ENCODE measurements at places on chromosomes 5 and 9. TPM values are rescaled to one million over a fixed set of nuclear protein-coding genes. Genes with fewer than 3 reads are reported as not detected.

DNA sequence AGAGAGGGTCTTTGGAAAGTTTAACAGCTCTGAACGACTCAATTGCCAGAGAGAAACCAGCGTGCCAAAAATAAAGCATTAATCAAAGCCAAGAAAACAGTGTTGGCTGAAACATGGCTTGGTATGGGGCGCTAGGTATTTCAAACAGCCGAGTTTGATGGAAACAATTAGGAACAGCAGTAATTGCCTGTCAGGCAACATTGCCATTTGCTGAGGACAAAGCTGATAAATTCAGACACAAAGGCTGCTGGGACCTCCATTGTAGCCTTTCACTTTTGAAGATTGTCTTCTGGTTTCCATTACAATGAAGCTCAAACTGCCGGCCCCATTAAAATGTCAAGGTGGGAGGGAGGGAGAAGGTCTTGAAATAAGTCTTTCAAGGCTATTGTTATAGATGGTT lies 125.4 kb upstream of the SPDL1 start:
- no peaks in the 10 kb centered on the region for H3K36me3 ChIP-seq
- no peak overlapping the region for H3K27ac ChIP-seq
- DNase-seq, result no peak

DNA sequence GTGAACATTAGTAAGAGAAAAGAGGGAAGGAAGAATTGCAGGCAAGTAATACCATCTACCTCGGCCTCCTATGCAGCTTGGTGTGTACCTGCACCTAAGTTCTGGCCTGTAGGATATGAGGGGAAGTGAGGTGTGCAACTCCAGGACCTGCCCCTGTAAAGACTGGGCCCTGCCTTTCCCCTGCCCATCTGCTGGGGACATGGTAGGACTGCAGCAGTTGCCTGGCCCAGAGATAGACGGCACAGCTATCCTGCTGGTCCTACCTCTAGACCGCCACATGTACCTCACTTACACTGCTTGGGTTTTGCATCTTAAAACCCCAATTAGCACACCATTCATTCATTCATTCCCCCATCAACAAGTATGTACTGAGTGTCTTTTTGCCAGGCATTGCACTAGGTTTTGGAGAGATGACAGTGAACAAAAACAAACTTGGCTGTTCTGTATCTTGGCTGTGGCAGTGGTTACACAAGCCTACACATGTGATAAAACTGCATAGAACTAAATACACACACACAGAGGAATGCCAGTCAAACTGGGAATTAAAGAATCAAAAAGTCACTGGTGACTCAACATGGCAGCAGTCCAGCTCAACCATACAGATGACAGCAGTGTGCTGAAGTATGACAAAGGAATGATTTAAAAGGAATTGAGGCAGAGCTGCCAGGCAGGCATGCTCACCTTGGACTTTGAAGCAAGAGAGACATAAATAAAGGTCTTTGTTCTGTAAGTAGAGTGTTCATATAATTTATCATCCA lies 23.3 kb upstream of the MGAT1 start:
- H3K4me3 ChIP-seq, result no peak overlapping the region
- no peaks in the 10 kb centered on the region for H3K27me3 ChIP-seq
- no peak overlapping the region for H3K27ac ChIP-seq
- H3K4me1 ChIP-seq, result peaks cover 22% of the 10 kb centered on the region

FAM169A gene
- total RNA-seq, result 3.9 TPM

GRCh38 chr5:44294516-44294915 lies 94.7 kb downstream of the FGF10 start:
- H3K4me3 ChIP-seq, result no peak overlapping the region
- no peak overlapping the region for H3K27ac ChIP-seq
- no peaks in the 10 kb centered on the region for H3K36me3 ChIP-seq
- no peaks in the 10 kb centered on the region for H3K27me3 ChIP-seq

LAMC3 gene
- total RNA-seq, result 0.38 TPM

SHOC1 gene
- total RNA-seq, result not detected

GRCh38 chr5:41707853-41708603 lies 162.2 kb downstream of the OXCT1 start:
- no peaks in the 10 kb centered on the region for H3K4me1 ChIP-seq
- no peak for DNase-seq
- H3K27ac ChIP-seq, result no peak overlapping the region
- H3K27me3 ChIP-seq, result no peaks in the 10 kb centered on the region

GRCh38 chr5:174665347-174665746 lies 59.0 kb upstream of the MSX2 start:
- no peaks in the 10 kb centered on the region for H3K36me3 ChIP-seq
- H3K4me3 ChIP-seq, result no peak overlapping the region
- no peaks in the 10 kb centered on the region for H3K4me1 ChIP-seq
- peaks cover 87% of the 10 kb centered on the region for H3K27me3 ChIP-seq
- DNase-seq, result no peak
- no peak overlapping the region for H3K27ac ChIP-seq

DNA sequence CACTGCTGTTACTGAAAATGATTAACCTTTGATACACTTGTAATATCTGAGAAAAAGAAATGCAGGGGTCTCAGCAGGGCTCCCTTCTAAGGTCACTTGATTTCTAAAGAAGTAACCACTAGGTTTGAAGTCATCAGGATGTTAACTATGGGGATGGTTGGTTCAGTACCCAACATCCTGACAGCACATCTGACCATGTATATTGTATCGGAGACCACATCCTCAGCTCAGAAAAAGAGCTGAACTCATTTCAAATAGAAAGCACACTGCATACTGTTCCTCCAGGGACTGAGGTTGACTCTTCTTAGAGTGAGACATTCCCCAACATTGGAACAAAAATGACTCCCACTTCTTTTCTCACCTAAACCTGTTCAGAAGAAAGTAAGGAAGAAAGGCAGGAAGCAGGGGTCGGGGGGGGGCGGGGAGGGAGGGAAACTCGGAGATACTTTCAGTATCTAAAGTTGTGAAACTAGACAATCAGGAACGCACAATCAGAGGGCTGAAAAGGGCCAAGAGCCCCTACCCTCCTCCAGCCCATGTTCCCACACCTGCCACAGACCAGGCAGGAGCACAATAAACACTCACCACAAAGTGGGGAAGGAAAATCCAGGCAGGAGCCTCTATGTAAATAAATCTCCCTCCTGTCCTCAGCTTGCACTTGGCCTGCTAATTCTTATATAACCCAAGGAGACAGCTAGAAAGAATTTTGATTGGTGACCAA lies 730 bp upstream of the GZMA start:
- no peak for DNase-seq
- no peak overlapping the region for H3K27ac ChIP-seq
- H3K4me3 ChIP-seq, result no peak overlapping the region
- peaks cover 23% of the 10 kb centered on the region for H3K27me3 ChIP-seq
- no peaks in the 10 kb centered on the region for H3K36me3 ChIP-seq
- no peaks in the 10 kb centered on the region for H3K4me1 ChIP-seq

DNA sequence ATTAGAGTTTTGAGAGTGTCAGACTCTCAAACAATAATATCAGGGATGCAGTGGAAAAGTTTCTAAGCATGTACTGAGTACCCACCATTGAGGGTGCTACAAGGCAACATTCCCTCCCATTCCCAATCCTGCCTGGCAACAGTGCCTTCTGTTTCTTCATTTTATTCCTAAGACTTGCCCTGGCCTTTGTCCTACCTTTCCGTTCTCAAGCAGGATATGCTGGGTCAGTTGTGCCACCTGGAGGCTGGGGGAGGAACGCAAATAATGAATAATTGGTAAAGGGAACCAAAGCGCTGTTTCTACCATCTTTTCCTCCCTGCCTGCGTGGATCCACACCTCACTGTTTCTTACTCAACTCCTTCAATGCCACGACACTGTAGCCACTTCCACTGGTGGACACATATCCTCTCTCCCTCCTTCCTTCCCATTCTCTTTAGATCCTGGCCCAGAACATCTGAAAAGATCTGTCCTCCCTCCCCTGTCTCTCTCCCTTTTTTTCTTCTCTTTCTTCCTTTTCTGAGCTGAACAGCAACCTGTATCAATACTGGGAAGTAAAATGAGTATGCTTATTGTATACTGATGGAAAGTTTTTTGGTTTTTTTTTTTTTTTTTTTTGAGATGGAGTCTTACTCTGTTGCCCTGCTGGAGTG lies 149.5 kb downstream of the C9orf152 start:
- peak overlapping the region; percentile 8 for H3K27ac ChIP-seq
- peaks cover 7% of the 10 kb centered on the region for H3K4me1 ChIP-seq
- no peak overlapping the region for H3K4me3 ChIP-seq

GRCh38 chr9:89536600-89536999 lies 38.7 kb upstream of the SEMA4D start:
- H3K27me3 ChIP-seq, result no peaks in the 10 kb centered on the region
- no peak overlapping the region for H3K27ac ChIP-seq
- no peaks in the 10 kb centered on the region for H3K4me1 ChIP-seq
- no peak for DNase-seq

ANKRD18A gene
- total RNA-seq, result 4.9 TPM

GRCh38 chr5:151202381-151203139 lies 21.3 kb downstream of the CCDC69 start:
- no peak for DNase-seq
- H3K4me3 ChIP-seq, result no peak overlapping the region
- H3K27me3 ChIP-seq, result no peaks in the 10 kb centered on the region
- no peaks in the 10 kb centered on the region for H3K36me3 ChIP-seq
- no peak overlapping the region for H3K27ac ChIP-seq

- H3K27me3 ChIP-seq, result no peaks in the 10 kb centered on the region
- DNase-seq, result no peak
These were observed 10.8 kb downstream of the CETN3 start for GRCh38 chr5:90398726-90399125.

GRCh38 chr5:177003649-177004048 lies 2.9 kb downstream of the UIMC1 start:
- DNase-seq, result no peak
- no peaks in the 10 kb centered on the region for H3K27me3 ChIP-seq
- peaks cover 11% of the 10 kb centered on the region for H3K4me1 ChIP-seq
- H3K4me3 ChIP-seq, result no peak overlapping the region
- no peaks in the 10 kb centered on the region for H3K36me3 ChIP-seq
- H3K27ac ChIP-seq, result no peak overlapping the region

GRCh38 chr9:68742333-68742730 lies 37.3 kb downstream of the PIP5K1B start:
- DNase-seq, result no peak
- no peaks in the 10 kb centered on the region for H3K36me3 ChIP-seq
- no peak overlapping the region for H3K27ac ChIP-seq
- H3K27me3 ChIP-seq, result peaks cover 6% of the 10 kb centered on the region
- H3K4me1 ChIP-seq, result peaks cover 22% of the 10 kb centered on the region
- H3K4me3 ChIP-seq, result no peak overlapping the region

PBX3 gene
- 12.0 TPM for total RNA-seq

DNA sequence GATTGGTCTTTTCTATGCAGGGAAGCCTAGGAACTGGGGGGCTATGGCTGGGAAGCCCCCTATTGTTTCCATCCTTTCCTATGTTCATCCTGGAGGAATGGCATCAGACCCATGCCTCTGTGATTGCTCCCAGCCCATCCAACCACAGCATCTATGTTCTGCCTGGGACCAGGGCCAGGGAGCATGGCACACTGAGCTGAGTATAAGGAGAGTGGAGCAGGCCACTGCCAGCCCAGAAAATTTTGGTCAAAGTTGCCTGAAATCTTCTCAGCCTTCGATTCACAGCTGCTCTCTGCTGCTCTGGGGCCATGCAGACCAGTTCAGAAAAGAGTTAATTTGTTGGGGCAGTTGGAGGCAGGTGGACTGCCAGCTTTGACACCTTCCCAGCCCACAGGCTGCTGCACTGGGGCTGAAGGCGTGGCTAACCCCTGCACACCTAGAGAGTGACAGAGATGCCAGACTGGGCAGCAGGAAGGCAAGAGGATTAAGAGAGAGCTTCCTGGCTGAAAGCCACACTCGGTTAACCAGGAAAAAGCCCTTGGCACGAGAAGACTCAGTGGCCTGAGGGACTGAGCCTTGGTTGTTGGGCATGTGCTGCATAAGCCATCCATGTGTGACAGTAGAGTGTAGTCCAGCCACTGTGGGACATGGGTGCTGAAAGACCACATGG lies 12.1 kb downstream of the TGFBI start:
- H3K27ac ChIP-seq, result no peak overlapping the region
- H3K36me3 ChIP-seq, result no peaks in the 10 kb centered on the region
- DNase-seq, result peak; percentile 70
- H3K27me3 ChIP-seq, result no peaks in the 10 kb centered on the region
- no peak overlapping the region for H3K4me3 ChIP-seq

GRCh38 chr9:38153910-38154291 lies 84.9 kb upstream of the SHB start:
- H3K36me3 ChIP-seq, result no peaks in the 10 kb centered on the region
- no peak for DNase-seq
- H3K4me3 ChIP-seq, result no peak overlapping the region
- H3K27me3 ChIP-seq, result no peaks in the 10 kb centered on the region
- no peak overlapping the region for H3K27ac ChIP-seq

HNRNPH1 gene
- 626 TPM for total RNA-seq

DNA sequence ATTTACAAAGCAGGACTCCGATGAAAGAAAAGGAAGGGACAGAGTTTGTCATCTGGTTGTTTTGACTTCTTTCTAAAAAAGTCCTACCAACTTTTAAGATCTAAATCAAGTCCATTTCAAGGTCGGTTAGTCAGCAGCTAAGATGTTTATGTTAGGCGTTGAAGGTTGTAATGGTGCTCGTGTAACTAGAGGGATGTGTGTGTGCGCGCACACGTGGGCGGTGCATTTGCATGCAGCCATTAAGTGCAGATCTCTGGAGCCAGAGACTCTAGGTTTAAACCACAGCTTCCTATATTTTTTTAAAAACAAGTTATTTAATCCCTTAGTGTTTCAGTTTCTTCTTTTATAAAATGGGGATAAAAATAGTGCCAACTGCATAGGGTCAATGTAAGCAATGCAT lies 77.0 kb upstream of the SMIM32 start:
- no peaks in the 10 kb centered on the region for H3K36me3 ChIP-seq
- H3K4me3 ChIP-seq, result no peak overlapping the region
- no peak overlapping the region for H3K27ac ChIP-seq
- no peak for DNase-seq
- peaks cover 9% of the 10 kb centered on the region for H3K27me3 ChIP-seq

GRCh38 chr9:22030101-22030598 lies 21.0 kb upstream of the CDKN2B start:
- H3K27me3 ChIP-seq, result no peaks in the 10 kb centered on the region
- H3K4me3 ChIP-seq, result 0 out of 2 replicates have a peak overlapping the region, but pooled peaks have one; percentile 11
- H3K36me3 ChIP-seq, result peaks cover 5% of the 10 kb centered on the region
- peaks cover 15% of the 10 kb centered on the region for H3K4me1 ChIP-seq
- peak; percentile 81 for DNase-seq

- DNase-seq, result no peak
- no peaks in the 10 kb centered on the region for H3K36me3 ChIP-seq
- no peak overlapping the region for H3K4me3 ChIP-seq
- no peaks in the 10 kb centered on the region for H3K4me1 ChIP-seq
These were observed 5.8 kb upstream of the PCA3 start for GRCh38 chr9:76758476-76758875.

MEIKIN gene
- total RNA-seq, result not detected

PAPPA gene
- total RNA-seq, result 3.9 TPM

SPATA24 gene
- total RNA-seq, result 6.5 TPM
